Non-pigmented ciliary epithelial cell (primary cell): ENCODE measurements at places on chromosomes 2 and 18.

- DNase-seq: no peak
These were observed 145.9 kb upstream of the RBMS1 start for GRCh38 chr2:160639472-160639871.

GRCh38 chr2:181953881-181954537 is 31.6 kb upstream of the PPP1R1C start:
- no peak for DNase-seq

GRCh38 chr2:205273148-205273547 is 409.2 kb upstream of the NRP2 start:
- DNase-seq: no peak

GRCh38 chr18:32319084-32319483 is 129.2 kb downstream of the MEP1B start:
- no peak for DNase-seq

- peak; percentile 45 for DNase-seq
These were observed 201.1 kb downstream of the SH3RF3 start for GRCh38 chr2:109330056-109330455.

- DNase-seq: no peak
These were observed 21.6 kb upstream of the B3GNT7 start for GRCh38 chr2:231373786-231374349.

DNA sequence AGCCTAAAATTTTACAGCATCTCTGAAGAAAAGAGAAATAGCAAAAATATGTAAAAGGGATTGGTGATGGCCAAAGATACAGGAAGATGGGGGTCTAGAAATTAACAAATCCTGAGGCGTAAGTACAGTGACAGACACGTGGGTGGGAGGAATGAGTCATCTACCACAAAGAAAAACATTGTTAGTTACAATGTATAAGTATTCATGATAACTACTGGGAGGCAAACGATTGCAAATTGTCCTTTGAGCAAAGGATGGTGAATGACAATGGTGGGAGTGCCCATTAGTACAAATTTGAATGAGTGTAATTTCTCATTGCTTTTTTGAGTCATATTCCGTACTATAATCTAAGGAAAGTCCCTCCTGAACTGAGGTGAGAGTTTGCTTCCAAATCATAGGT is 809.0 kb upstream of the FAM98A start:
- no peak for DNase-seq

DNA sequence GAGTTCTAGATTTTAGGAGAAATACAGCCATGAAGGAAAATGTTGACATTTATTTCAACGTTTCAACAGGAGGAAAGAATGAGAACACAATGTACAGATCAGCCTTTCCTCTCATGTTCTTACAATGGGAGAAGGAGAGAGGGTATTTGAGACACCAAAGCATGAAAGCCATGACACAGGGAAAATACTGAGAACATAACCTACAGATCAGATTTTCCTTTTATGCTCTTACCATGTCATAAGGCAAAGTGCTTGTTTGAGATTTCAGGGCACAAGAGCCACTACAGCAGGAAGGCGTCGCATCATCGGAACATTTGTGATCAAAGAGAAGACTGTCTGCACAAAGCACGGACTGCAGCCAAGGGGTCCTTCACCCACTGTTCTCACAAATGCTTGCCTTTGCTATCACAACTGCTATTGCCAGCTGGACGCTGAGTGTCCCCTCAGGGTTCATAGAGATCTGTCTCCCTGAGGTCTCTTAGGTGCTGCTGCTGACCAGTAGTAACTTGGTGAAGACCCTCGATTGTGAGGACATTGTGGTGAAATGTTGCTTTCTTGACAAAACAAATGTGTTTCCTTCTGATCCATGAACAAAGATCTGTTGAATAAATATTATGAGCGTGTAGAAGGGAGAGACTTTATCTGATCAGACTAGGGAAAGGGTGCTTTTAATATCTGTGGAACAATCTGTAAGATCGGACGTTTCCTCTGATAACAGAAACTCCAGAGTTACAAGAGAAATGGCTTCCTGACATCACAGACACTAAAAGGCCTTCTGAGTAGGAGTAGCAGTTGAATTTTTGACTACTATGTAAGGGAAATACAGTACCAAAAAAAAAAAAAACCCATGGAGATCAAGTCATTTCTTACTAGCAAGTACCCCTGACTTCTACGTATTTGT is 6.4 kb upstream of the IL1RL1 start:
- no peak for DNase-seq

DNA sequence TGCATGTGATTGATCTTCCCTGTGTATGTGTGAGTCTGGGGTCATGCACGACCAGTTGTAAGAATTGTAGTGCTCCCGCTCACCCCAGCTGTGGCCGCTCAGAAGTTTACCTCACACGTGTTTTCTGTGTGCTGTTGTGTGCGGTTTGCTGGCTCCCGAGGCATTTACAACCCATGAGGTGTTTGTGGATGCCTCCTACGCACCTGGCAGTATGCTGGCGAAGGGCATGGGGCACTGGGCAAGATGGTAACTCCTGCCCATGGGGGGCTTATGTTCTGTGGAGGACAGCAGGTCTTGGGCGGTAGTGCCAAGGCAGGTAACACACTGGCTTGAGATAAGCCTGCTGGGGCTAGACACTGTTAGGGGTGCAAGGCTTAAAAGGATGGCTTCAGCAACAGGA is 102.6 kb upstream of the HS6ST1 start:
- no peak for DNase-seq

DNA sequence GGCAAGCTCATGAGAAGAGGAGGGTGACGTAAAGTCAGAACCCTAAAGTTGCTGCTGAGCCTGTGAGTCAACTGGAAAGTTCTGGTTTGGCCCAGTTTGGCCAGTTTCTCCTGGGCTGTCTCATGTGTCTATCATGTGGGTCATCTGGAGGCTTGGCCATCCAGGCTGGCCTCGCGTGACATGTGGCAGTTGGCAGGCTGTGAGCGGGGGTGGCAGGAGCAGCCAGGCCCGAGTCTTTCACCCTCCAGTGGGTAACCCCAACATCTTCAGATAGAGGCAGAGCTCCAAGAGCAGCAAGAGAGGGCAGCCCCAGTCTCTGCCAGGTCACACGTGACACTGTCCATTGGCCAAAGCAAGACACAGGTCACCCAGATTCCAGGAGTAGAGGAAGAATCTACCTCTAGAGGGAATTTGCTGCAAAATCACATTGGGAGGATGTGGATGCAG is 51.5 kb downstream of the FHOD3 start:
- no peak for DNase-seq

GRCh38 chr2:98013407-98014042 is 17.8 kb upstream of the TMEM131 start:
- peak; percentile 74 for DNase-seq

GRCh38 chr2:109173311-109174171 is 44.5 kb downstream of the SH3RF3 start:
- no peak for DNase-seq

- DNase-seq: no peak
These were observed 37.5 kb downstream of the DDX1 start for GRCh38 chr2:15628899-15629855.

DNA sequence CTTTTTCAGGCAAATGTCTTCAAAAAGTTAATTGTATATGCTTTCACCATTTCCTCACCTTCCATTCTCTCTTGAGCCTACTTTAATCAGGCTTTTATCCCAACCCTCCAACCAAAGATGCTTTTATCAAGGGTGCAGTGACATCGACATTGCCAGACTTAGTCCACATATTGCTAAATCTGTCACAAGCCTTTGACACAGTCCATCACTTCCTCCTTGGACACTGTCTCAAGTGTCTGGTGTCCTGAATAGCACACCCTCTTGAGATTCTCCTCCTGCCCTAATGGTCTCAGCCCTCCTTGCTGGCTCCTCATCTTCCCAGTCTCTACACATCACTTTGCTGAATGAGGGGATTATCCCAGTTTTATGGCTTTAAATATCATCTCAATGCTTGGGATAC is 147.5 kb upstream of the SLC39A10 start:
- DNase-seq: no peak

DNA sequence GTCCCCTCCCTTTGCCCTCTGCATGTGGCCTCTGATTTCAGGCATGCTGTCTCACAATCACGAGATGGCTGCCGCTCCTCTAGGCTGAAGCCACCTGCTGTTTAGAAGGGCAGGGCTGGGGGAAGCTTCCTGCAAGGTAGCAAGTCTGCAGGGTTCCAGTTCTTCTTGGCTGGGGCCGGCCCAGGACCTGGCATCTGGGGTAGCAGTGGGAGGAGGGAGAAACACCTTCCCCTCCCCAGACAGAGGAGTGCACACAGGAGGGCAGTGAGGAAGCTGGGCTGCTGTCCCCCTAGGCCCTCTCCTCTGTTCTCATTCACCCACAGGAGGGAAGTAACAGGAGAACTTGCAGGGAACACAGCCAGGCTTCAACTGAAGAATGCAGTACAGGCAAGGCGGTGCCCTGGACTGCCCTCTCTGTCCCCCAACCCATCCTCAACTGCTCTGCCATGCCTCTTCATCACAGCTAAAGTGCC is 345.9 kb upstream of the HS6ST1 start:
- no peak for DNase-seq

DNA sequence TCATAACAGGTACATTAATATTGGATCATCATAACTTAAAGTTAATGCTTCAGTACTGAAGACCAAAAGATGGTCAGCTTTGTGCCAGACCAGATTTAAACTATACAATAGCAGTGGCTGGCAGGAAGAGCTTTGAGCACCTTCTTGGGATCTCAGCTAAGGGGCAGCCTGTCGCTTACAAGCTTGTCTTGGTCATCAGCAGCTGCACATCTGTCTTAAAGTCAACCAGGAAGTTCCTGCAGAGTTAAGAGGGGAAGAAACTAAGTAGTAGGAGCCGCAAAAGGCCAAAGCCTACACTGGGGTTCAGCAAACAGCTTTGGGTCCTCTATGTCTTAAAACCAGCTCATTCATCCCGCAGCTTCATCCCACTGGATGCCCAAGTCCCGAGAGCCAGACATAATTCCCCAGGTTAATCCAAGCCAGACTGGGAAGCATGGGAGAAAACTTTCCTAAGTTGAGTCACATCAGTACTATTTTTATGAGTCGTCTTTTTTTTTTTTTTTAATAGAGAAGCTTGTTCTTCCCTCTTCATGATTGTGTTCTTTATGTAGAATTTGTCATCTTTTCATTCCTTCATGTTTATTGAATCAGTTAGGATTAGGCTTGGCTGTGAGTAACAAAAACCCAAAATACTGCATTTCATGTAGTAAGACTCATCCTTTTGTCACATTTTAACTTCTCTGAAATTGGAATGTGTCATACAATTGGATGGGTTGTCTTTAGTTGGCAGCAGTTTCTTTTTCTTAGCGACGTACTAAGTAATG is 59.3 kb downstream of the SERTAD2 start:
- DNase-seq: no peak

GRCh38 chr2:177983183-177983788 is 89.3 kb downstream of the PDE11A start:
- DNase-seq: no peak

GRCh38 chr2:230134496-230135129 is 65.9 kb upstream of the SLC16A14 start:
- DNase-seq: peak; percentile 40

GRCh38 chr2:36380624-36381481 is 25.3 kb downstream of the CRIM1 start:
- no peak for DNase-seq

DNA sequence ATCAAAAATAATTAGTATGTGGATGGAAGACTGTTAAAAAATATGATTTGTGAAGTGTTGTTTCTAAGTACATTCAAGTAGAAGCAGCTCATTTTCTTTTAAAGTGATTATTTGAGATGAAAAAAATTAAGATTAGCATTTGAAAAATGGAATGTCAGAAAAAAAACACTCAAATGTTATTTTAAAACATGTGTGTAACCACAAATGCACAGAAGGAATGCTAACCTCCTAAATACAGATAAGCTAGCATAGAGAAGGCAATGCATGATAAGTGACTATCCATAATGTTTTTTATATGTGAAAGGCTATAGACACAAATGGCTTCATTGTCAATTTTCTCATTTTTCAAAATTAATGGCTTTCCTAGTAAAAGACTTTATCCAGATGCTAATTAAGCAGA is 198.9 kb downstream of the NYAP2 start:
- peak; percentile 17 for DNase-seq

DNA sequence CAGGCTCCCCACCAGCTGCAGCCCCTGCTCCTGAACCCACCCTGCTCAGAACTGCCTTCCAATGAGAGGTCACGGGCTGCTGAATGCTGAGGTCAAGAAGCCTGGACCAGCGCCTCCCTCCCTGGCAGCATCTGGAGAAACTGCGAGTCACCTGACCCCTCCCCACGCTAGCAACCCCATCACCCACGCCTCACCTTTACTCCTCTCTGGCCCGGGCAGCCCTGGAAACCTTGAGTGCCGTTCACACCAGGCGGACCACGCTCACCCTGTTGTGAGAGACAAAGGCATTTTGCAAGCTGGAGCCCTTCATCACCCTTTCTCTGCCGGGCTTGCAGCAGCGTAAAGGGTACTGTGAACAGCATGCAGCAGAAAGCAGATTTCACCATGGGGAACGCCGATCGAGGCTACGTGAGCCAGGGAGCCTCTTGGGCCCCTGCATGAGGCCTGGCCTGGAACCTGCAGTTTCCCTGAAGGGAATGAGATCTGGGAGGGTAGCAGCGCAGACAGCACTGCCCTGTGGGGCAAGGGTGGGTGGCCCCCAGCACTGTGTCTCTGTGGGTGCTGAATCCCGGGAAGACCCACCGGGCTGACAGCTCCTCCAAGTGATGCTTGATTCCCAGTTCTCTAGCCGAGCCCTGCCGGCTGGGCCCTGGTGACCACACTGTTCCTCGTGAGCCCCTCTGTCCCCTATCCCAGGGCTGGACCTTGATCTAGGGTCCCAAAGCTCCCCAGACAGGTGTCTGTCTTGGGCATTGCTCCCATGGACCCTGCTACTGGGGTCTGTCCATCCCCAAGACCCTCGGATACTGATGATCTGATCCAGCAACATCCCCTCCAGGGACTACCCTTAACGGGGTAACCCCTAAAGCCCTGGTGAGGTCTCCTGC is 53.8 kb downstream of the COL6A3 start:
- no peak for DNase-seq

DNA sequence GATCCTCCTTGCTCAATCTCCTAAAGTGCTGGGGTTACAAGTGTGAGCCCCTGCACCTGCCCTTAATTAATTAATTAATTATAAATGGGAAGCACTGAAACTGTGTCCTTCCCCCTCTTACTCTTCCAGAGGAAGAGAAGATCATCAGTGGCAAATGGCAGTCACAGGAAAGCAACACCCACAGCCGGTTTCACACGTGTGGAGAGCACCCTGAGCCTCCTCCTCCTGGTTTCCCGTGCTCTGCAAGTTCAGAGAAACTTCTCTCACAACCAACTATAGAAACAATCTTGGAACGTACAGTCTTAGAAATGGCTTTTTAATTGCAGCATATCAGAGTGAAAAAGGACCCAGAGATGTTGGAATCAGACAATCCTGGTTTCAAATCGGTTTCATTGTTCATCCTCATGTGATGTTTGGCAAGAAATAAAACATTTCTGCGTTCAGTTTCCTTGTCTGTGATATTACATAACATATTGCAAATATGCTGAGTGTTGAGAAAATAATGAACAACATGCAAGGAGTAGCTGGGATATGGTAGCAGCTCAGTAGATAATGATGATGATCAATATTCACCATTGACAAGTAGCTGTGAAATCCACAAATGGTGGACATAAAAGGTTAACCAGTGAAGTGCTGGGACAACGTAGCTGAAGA is 141.0 kb upstream of the KCTD1 start:
- DNase-seq: no peak
